ENCODE measurements at places on chromosomes 16 and 17.

GRCh38 chr16:7703672-7704071 is 371.0 kb downstream of the RBFOX1 start:
- no peak for DNase-seq

GRCh38 chr16:59886021-59886420 is 1151.9 kb upstream of the GOT2 start:
- no peak for DNase-seq

DNA sequence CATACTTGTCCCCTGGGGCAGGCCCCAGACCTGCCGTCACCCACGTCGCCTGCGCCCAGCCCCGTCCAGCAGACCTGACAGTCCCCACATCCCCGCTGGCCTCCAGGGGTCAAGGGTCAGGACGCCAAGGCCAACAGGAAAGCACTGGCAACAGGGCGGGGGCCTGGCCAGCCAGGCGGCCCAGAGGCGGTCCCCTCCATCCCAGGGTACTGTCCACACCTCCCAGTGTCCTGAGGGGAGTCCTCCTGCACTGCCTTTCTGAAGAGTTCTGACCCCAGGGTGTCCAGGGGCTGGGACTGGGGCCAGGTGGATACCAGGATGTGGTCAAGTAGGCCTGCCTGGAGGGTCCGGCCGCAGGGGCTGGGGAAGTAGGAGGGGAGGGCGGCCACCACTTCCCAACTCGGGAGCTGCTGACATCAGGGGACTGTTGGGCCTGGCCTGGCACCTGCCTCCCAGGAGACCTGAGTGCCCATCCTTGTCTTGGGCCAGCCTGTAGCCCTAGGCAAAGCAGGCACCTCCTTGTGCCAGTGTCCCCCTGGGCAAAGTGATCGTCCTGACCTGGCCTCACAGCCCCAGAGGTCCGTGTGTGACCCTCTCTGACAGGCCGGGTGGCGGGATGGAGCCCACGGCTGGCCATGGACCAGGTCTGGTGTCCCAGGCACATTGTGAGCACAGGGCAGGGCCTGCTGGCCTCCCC is 6.7 kb upstream of the AXIN1 start:
- DNase-seq: no peak

DNA sequence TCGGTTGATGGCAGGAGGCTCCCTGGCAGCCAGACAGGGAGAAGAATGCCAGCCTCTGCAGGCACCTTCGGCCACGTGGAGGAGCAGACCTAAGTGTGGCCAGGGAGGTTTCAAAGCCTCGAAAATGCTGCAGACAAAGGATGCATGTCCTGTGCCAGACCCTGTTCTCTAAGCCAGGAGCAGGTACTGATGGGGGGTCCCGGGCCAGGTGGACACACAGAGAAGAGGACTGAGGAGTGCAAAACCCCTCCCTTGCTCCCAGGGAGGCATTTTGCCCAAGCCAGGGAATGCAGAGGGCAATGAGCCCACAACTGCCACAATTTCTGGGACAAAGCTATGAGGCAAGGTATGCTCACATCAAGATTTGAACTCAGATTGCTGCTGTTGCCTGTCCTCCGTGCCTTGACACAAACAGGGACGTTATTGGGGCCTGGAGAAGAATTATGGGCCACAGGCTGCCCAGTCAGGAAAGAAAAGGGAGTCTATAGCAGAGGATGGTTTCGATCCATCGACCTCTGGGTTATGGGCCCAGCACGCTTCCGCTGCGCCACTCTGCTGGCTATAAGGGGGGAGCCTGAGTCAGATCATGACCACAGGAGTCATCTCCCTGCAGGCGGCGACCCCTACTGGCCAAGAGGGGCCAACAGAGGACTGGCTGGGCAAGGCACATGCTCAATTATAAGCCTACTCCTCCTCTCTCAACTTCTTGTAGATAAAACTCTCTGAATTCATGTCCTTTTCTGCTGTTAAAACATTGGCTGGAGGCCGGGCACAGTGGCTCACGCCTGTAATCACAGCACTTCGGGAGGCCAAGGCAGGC is 25.1 kb upstream of the FOXK2 start:
- DNase-seq: peak; percentile 87

DNA sequence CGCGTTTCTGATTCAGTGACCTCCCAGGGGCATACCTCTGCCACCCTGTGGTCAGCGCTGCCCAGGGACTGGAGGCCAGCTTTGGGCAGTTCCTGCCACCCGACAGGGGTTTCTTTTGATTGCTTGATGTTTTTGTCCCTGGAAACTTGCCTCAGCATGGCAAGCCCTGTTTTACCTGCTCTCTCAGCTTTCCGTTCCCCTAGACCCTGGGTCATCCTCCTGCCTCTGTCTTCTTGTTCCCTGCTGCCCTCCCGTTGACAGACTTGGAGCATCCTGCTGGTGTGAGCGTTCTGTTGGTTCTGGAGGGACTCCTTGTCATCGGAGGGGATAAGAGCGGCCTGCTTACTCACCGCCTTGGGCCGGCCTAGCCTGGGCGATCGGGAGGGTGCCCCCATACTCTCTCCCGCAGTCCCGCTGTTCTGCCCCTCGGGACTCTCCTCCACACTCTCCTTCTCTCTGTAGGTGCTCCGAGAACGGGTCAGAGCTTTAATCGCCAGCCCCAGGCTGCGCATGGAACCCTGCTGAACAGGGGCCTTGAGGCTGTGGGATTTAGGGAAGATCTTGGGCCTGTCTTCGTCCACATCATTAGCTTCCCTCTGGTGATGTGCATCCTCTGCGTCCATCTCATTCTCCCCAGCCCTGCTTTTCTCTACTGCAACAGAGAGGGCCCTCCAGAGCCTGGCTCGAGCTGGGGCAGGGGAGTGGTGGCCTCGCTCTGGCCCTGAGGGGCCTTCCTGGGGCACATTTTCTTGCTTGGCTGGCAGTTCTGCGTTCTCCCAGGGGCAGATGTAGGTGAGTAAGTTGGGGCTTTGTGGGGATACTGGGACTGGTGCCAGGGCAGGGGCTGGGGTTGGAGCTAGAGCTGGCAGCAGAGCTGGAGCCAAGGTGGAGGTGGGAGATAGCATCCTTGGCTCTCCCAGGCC is 13.7 kb downstream of the GPR179 start:
- no peak for DNase-seq

DNA sequence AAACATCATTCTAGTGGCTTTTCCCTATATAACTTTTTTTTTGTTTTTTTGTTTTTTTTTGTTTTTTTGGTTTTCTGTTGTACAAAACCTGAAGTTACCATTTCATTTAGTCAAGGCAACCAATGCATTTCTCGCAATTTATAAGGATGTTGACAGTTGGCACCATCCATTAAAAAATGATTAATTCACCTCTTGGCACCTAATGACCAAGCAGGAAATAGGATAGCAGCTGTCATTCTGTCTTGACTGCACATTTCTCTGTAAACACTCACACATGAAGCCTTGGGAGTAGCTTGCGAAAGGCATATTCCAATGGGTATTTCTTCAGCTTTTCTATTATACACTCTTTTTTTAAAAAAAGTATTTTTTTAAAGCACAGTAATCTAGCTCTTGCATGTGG is 77.5 kb downstream of the SYCE1L start:
- DNase-seq: no peak
